GDM1 (cell line): ENCODE measurements at places on chromosomes 4 and X.

DNA sequence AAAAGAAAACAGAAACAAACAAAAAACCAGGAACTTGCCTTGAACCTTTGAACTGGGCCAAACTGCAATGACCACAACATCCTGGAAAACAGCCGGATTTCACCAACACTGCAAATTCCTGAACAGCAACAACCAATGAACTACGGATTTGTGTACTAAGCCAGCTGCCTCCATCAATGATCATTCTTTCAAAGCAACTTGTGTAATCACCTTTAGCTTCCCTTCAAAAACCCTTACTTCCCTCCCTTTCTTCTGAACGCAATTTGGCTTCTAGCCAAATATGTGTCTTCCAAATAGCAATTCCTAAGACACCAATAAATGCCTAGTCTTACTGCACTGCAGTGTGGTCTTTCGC lies 98.5 kb upstream of the FAM47C start:
- DNase-seq: no peak

DNA sequence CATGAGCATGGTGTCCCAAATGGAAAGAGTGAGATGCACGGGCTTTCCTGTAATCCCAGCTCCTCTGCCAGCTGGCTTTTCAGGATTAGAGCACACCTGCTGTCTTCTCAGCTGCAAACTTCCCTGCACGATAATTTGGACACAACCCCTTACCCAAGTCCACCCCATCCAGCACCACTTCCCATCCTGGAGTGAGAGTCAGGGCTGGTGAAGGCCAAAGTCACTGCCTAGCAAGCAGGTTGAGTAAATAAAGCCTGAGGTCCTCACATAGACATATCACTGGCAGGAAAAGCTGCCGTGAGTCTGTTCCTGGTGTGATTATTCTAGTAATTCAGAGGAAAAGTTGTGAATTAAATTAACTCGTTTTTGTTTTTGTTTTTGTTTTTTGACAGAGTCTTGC lies 113.9 kb upstream of the MBNL3 start:
- DNase-seq: no peak

DNA sequence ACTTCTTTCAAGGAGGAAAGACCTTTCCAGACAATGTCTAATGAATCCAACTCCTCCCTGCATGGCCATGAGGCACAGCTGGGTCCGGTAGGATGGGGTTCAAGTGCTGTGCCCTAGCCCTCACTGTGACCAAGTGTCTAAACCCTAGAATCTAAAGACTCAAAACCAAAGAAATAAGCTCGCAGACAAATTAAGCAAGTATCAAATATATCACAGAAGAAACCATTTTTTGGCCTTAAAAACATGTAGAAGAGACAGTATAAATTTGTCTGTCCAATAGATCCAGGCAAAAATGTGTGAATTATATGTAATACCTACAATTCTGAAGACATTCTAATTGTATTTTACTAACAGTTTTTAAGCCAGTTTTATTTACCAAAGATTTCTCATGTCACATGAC lies 56.4 kb upstream of the WDR17 start:
- DNase-seq: no peak

DNA sequence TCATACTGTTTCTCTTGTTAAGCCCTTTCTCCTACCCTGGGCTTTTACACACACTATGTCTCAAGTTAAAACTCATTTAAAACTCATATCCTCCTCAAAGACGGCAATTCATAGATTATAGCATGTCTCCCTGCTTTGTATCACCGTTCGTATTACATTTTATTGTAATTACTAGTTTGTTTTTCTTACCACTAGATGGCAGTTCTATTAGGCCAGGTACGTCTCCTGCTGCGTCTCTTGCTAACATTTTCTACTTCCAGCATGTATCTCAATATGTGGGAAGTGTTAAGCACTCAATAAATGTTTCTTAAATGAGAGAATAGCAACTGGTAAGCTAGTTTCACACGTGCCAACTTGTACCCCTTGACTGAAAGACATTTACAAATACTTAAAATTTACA lies 450.3 kb upstream of the PCDH7 start:
- no peak for DNase-seq

- no peak for DNase-seq
Observed at GRCh38 chr4:22842360-22843018, 149.8 kb downstream of the GBA3 start.

DNA sequence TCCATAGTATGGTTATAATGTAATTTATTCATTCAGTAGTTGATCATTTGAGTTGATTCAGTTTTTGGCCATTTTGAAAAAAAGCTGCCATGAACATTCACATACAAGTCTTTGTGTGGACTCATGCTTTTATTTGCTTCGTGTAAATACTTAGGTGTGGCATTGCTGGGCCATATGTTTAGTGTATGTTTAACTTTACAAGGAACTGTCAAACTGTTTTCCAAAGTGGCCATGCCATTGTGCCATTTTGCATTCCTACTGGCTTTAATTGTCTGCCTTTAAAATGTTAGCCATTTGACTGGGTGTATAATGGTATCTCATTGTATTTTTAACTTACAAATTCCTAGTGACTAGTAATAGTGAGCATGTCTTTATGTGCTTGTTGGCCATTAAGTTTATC lies 8.8 kb downstream of the MTM1 start:
- no peak for DNase-seq

DNA sequence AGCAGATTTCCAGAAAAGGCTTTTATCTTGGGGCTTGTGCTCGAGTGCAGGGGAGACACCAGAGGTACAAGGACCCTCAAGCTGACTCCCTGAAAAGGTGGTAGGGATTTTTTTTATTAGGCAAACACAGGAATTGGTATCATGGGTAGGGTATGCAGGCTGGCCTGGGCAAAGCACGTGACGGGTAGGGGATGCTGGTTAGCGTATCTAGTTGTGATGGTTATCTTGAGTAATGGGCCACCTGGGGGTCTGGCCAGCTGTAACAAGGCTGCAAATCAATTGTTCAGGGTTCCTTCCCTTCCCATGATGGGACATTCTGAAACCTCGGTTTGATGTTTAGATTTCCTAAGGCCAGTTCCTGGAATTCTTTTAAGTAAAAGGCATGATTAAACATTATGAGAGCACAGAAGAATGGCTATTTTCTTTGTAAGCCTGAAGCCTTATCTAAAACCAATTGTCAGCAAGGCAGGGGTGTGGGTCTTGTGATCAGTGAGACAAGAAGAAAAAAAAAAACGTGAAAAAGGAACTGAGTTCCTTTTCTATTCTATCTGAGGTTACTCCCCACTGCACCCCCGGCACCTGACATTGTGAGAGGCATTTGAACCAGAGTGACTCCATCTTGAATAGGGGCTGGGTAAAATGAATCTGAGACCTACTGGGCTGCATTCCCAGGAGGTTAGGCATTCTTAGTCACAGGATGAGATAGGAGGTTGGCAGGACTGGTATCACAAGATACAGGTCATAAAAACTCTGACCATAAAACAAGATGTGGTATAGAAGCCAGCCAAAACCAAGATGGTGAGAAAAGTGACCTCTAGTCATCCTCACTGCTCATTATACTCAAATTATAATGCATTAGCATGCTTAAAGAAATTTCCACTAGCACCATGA lies 64.2 kb upstream of the S100G start:
- DNase-seq: no peak

- DNase-seq: no peak
Observed at GRCh38 chr4:107219681-107220080, 183.6 kb upstream of the DKK2 start.

- DNase-seq: no peak
Observed at GRCh38 chrX:110318664-110318968, 731 bp upstream of the AMMECR1 start.

- DNase-seq: no peak
Observed at GRCh38 chr4:26269038-26269437, 51.8 kb upstream of the RBPJ start.

DNA sequence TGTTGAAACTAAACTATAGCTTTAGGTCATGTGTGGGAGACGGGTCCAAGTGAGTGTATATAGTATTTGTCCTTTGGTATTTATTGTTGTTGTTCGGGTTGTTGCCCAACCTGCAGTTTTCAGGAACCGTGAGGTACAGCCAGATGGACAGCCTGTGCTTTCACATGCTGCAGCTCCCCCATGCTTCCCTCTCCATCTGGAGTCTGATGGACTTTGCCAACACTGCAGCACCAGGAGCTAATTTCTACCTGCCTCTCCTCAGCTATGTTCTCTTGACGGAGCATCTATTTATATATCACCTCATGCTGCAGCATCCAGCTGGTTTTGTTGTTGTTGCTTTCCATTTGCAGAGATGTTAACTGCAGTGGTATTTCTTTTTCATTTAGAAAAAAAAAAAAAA lies 80.1 kb downstream of the TLL1 start:
- no peak for DNase-seq

- no peak for DNase-seq
Observed at GRCh38 chr4:18105030-18106011, 83.8 kb upstream of the LCORL start.

DNA sequence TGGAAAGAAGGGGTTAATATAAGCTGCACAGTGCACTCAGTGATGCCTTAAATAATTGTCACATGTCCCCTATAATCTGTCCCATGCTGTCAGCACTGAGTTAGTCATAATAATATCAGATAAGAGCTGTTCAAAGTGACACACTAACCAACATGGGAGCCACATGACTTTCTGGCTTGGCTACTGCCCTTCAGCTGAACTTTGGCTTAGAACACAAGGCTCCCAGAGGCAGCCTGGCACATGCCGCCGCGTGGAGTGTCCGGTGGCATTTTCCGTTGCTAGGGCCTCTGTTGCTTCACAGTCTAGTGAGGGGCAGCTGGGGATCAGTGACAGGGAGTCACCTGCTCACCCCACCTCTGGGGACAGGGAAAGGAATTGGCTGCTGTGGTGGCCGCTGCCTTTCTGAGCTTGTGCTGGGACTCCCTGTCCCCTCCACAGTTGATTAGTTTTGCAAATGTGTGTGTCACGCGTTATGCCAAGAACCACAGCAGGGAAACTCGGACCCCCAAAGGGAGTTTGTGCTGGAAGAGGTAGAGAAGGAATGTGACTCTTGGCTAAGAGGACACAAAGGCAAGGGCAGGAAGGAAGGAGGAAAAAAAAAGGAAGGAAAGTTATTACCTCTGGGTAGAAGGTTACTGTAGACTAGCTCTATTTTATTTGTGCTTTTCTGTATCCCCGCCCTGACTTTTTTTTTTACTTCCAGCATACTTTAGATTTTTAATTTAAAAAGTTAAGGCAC lies 41.1 kb upstream of the PPARGC1A start:
- DNase-seq: no peak

- DNase-seq: no peak
Observed at GRCh38 chr4:174154215-174154854, 129.1 kb downstream of the FBXO8 start.

- DNase-seq: no peak
Observed at GRCh38 chr4:144518181-144518895, 127.6 kb upstream of the HHIP start.

- no peak for DNase-seq
Observed at GRCh38 chr4:35963974-35964515, 280.3 kb downstream of the ARAP2 start.
